ENCODE measurements at places on chromosomes 16 and 17. TPM values are rescaled to one million over a fixed set of nuclear protein-coding genes. Genes with fewer than 3 reads are reported as not detected.

TMC6 gene
- 12.2 TPM for total RNA-seq

PERCC1 gene
- not detected for total RNA-seq

TRAPPC1 gene
- total RNA-seq, result 33.4 TPM

UBE2I gene
- 48.8 TPM for total RNA-seq

ITGB3 gene
- 12.8 TPM for total RNA-seq

SSTR5 gene
- 1.4 TPM for total RNA-seq

ERI2 gene
- 16.2 TPM for total RNA-seq

PITPNM3 gene
- 0.90 TPM for total RNA-seq

ASB16 gene
- total RNA-seq, result not detected

NME2 gene
- 803 TPM for total RNA-seq

BAHCC1 gene
- 30.8 TPM for total RNA-seq

HBA1 gene
- not detected for total RNA-seq

CACNG5 gene
- total RNA-seq, result not detected

CTRB1 gene
- total RNA-seq, result not detected

TOP3A gene
- total RNA-seq, result 35.0 TPM

PRRT2 gene
- total RNA-seq, result 0.16 TPM

CCL1 gene
- total RNA-seq, result not detected

ABCC6 gene
- not detected for total RNA-seq

IL34 gene
- not detected for total RNA-seq

KRTAP3-1 gene
- total RNA-seq, result not detected

GNG13 gene
- not detected for total RNA-seq

TMEM235 gene
- not detected for total RNA-seq

ATP2A1 gene
- under 0.01 TPM for total RNA-seq

MYADML2 gene
- not detected for total RNA-seq

ZACN gene
- total RNA-seq, result not detected

TEX19 gene
- not detected for total RNA-seq

CES3 gene
- total RNA-seq, result under 0.01 TPM

FA2H gene
- not detected for total RNA-seq

ZP2 gene
- not detected for total RNA-seq

EPX gene
- total RNA-seq, result not detected

SCO1 gene
- 25.3 TPM for total RNA-seq

UMOD gene
- total RNA-seq, result not detected

ZNF200 gene
- 9.4 TPM for total RNA-seq

WFDC1 gene
- 2.7 TPM for total RNA-seq

SMIM22 gene
- not detected for total RNA-seq

GP1BA gene
- total RNA-seq, result not detected

TNFAIP1 gene
- 42.8 TPM for total RNA-seq

TBC1D3 gene
- total RNA-seq, result 2.3 TPM

TBC1D3I gene
- not detected for total RNA-seq

ARL2BP gene
- 82.6 TPM for total RNA-seq

ASIC2 gene
- not detected for total RNA-seq

UTS2R gene
- total RNA-seq, result not detected

KRTAP1-1 gene
- not detected for total RNA-seq

HCRT gene
- not detected for total RNA-seq

ABCC1 gene
- total RNA-seq, result 23.8 TPM

STH gene
- not detected for total RNA-seq

Data from cardiac atrium fibroblast (primary cell).